Stimulated activated CD8-positive, alpha-beta memory T cell treated with anti-CD3 and anti-CD28 coated beads, Interleukin-15, amount 100 ng/mL, for 48 hours (primary cell): ENCODE measurements at places on chromosomes 3 and 15.

GRCh38 chr3:180382638-180383180 is 219.3 kb upstream of the TTC14 start:
- DNase-seq: no peak

GRCh38 chr15:38085114-38085513 is 150.7 kb downstream of the TMCO5A start:
- no peak for DNase-seq

DNA sequence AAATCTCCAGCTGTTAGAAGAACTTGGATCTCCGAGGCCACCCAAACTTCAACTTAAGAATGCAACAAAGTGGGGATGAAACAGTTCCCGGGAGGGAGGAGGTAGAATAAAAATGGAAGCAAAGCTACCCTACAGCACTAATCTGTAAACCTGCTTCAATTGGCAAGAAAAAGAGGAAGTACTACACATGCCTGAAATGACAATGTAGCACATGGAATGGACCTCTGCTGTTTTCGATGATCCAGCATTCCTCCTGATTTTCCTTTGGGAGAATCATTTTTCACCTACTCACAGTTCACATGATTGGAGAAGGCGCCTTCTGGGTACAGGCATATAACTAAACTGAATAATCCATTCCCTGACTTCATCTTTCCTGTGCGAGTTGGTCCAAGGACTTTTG is 1081.5 kb downstream of the FHIT start:
- no peak for DNase-seq

DNA sequence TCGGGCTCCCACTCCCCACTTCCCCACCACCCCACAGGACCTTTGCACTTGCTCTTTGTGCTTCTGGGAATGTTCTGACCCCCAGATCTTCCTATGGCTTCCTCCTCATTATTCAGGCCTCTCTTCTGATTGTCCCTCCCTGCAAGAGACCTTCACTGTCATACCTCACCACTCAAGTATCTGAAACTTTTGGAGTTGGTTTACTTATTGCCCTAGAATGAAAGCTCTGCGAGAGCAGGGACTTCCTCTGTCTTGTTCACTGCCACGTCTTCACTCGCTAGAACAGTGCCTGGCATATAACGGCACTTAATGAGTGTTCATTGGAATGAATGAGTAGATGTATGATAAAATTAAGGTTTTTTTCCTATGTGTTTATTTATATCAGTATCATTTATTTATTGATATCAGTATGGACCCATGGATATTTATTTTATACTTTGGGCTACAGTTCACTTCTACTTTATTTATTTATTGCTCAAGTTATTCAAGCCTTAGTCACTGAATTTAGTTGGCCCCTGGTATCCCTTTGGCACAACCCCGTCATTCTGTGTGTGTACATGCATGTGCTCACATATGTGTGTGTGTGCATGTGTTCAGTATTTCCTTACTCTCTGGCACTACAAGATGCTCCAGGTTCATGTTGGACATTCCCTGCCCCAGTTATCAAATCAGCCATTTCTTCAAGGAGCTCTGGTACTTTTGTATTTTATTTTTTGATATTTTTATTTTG is 197.6 kb downstream of the THSD4 start:
- no peak for DNase-seq

DNA sequence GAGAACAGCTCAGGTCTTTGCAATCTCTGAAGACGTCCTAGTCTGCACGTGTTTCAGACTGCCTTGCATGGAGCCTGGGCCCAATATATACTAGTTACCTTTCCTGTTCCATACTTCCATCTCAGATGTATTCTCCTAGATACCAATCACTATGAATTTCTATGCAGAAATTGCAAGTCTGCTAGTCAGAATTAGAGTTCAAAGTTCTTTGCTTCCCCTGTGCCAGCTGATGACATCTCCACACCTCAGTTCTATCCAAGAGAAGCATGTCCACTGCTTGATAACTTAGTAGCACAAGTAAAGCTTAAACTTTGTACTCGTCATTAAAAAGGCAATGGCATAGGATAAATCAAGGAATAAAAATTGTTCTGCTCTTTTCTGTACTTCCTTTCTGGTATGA is 133.6 kb upstream of the PLXND1 start:
- no peak for DNase-seq

GRCh38 chr3:13870902-13871301 is 9.0 kb downstream of the WNT7A start:
- no peak for DNase-seq

DNA sequence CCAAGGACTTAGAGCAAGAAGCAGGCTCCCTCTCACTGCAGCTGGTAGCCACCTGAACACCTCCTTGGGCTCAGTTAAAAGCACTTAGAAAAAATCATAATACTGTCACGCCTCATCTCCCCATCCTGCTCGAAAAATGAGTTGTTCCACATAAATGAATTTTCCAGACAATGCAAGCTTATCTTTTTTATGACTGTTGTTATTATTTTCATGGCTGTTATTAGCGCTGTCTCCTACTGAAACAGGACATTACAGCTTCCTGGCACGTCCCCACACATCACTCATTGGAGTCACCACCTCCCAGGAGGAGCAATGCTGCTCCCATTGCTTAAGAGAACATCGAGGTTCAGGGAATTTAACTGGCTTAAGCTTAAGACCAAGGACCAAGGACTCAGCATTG is 26.5 kb downstream of the CCDC33 start:
- DNase-seq: no peak

GRCh38 chr3:135310317-135310716 is 515.3 kb downstream of the EPHB1 start:
- no peak for DNase-seq

GRCh38 chr3:127761441-127761801 is 60.9 kb downstream of the MGLL start:
- DNase-seq: no peak

- no peak for DNase-seq
Observed at GRCh38 chr3:119632216-119632615, 28.2 kb downstream of the POPDC2 start.

DNA sequence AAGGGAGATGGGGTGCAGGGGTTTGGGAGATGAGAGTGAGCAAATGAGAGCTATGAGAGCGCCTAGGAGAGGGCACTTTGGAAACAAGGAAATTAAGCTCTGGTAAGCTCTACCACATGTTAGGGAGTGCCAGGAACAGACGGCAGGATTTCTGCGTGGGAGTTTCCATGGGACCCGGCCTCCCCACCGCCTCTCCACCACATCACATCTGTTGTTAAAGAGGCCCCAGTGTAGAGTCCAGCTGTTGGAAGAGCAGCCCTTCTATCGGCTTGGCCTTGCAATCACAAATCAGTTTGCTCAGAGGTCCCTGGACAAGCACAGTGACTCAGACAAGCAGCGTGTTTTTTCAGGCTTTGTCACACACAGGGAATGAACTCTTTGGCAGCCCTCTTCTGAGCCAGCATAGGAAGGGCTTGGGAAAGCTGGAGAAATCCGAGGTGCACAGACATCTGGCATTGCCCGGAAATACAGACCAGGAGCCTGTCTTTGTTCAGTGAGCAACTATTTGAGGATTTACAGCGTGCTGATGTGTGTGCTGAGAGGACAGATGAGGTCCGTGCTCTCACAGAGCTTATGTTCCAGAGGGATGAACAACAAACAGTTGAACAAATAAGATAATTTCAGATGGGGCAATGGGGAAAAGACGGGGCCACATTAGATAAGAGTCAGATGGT is 370.6 kb upstream of the PROK2 start:
- DNase-seq: no peak

DNA sequence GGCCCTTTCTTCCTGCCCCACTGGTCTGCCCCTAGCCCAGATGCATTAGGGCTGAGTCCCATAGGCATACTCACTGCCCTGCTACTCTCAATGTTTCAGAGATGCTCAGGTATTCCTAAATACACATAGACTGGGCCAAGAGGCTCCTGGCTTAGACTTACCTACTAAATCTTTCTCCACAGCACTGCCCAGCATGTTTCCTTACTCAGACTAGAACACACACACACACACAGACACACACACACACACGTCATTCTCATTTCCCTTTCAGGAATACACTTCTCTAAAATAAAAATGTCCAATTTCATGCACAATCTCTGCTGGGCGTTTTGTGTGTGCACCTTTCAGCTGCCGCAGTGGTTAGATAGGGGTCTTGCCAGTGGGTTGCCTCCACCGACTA is 175.7 kb downstream of the FAM43A start:
- DNase-seq: no peak

- DNase-seq: no peak
Observed at GRCh38 chr3:136584728-136585127, 167.4 kb downstream of the STAG1 start.
